ENCODE measurements at places on chromosomes 4 and X. TPM values are rescaled to one million over a fixed set of nuclear protein-coding genes. Genes with fewer than 3 reads are reported as not detected.

DNA sequence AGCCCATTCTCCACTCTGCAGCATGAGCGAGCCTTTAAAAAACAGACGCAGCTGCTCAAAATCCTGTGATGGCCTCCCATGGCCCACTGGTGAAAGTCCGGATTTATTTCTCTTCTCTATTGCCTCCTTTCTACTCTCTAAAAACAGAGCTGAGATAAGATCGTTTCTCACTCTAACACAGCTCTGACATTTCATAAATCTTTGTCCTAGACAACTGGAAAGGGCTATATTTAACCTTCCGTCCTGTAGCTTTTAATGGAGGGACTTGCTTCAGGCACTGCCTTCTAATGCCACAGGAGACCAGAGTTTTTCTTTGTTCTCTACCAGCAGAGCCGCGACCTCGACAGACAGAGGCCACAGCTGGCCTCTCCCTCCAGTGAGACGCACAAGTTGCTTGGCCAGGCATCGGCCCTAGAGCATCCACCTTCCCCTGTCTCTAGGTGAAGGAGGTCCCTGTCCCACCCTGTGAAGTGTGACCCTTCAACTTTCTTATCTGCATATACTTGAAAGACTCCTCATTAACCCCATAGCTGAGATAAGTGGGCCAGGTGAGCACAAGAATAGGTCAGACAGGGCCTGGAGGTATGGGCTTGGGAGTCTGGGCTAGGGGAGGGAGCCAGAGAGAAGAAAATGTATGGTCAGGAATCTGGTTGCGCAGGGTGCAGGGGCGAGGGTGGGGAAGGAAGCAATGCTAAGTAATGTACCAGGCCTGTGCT lies 50.0 kb downstream of the RTL5 start:
- DNase-seq = no peak

RRH gene
- not detected for total RNA-seq

DNA sequence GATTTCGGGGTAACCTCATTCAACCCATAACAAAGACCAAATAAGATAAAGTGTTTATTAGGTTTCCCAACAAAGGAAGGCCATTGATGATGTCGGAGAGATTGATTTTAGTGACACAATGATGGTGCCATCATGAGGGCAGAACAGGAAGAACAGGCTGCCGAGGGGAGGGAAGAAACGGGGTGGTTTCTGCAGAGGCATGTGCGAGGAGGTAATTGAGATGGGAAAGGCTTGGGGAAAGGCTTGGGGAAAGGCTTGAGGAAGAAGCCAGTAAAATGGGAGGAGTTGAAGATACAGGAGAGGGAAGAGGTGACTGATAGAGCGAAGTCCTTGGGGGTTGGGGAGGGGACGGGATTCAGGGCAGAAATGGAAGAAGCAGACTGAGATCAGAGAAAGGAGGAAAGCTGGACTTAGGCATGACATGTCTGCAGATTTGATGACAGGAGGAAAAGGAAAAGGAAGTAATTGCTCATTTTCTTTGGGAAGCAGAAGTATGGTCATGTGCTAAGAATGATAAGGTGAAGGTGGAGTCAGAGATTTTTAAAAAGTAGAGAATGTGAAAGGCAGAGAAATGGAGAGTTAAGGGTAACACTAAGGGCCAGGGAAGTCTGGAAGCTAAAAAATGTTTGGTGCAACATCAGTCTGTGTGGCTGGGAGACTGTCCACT lies 6.0 kb downstream of the HPSE start:
- DNase-seq = no peak

- no peak for DNase-seq
Observed at GRCh38 chr4:5696341-5696740, 12.0 kb downstream of the EVC2 start.

DNA sequence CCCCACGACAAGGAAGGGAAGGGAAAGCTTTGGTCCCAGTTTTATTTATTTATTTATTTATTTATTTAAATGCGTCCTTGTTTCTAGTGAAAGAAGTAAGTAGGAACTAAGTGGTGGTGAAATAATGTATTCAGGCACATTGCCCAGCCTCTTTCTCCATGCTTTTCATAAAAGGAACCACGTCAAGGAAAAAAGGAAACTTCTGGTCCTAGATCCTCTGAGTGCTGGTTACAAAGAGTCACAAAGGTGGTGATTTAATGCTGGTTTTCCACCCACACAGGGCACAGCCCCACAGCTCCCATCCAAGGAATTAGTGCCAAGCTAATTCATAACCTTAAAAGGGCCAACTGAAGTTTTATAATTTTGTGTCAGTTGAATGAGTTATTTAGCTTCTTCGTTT lies 206.6 kb upstream of the GYPA start:
- DNase-seq = no peak

DNA sequence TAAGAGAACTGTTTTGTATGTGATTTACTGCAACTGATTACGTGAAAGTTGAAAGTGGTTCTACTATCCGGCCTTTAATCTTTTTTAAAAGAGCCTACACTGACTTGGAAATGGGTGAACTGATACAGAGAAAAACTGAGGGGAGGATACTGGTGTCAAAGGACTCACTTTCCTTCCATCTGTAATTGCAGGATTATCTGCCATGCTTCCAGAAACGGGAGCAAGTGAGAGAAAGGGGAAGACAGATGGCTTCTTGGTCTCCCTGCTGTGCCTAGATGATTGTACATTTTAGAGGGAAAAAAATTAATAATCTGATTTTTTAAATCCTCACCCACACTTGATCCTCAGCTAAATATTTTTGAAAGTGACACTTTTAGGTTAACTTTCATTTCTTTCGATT lies 88.3 kb upstream of the GRID2 start:
- DNase-seq = no peak

DNA sequence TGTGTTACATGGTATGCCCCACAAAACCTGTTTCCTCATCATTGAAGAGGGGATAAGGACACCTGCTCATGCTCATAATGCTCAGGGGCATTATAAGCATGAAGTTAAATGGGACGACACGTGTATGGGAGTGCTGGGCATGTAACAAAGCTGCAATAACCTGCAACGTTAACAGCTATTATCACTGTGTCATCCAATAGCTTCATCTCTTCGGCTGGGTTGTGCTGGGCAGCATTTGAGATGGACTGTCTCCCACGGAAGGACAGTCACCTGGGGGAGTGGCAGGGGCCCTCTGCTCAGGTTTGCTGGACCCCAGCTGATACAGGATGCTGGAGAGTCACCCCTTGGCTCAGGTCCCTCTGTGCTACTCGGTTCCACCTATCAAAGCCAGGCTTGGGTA lies 94.5 kb downstream of the NSUN7 start:
- DNase-seq = no peak

LIMCH1 gene
- 36.6 TPM for total RNA-seq

GRCh38 chr4:182748283-182748682 lies 168.9 kb downstream of the DCTD start:
- no peak for DNase-seq

HERC6 gene
- 1.7 TPM for total RNA-seq

GRCh38 chrX:107970073-107970472 lies 12.1 kb downstream of the TEX13B start:
- no peak for DNase-seq

THAP6 gene
- total RNA-seq = 27.6 TPM

All from MCF 10A (cell line).